Sigmoid colon (tissue), 7 donors: ENCODE measurements at places on chromosomes 6 and 20. TPM values are rescaled to one million over a fixed set of nuclear protein-coding genes. Genes with fewer than 3 reads are reported as not detected.
A peak's percentile ranks its signal among the peaks of the same experiment; 100 is the strongest.

DNA sequence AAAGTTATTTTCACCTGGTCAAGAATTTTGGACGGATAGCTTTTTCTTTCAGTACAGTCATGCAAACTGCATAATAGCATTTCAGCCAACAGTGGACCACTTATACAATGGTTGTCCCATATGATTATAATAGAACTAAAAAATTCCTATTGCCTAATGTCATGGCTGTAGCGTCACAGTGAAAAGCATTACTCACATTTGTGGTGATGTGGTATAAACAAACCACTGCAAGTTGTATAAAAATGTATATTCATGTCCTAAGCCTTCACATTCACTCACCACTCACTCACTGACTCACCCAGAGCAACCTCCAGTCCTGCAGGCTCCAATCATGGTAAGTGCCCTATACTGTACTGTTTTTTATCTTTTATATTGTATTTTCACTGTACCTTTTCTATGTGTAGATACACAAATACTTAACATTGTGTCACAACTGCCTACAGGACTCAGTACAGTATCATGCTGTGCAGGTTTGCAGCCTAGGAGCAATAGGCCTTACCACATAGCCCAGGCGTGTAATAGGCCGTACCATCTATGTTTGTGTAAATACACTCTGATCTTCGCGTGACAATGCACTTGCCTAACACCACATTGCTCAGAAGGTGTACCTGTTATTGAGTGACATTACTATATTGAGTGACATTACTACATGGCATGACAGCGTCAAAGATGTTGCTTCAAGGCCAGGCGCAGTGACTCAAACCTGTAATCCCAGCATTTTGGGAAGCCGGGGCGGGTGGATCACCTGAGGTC, 17.9 kb downstream of the ABHD12 start:
- no peak overlapping the region for H3K4me3 ChIP-seq
- peaks cover 13% of the 10 kb centered on the region for H3K4me1 ChIP-seq
- DNase-seq: no peak
- H3K36me3 ChIP-seq: no peaks in the 10 kb centered on the region
- no peaks in the 10 kb centered on the region for H3K27me3 ChIP-seq

DNA sequence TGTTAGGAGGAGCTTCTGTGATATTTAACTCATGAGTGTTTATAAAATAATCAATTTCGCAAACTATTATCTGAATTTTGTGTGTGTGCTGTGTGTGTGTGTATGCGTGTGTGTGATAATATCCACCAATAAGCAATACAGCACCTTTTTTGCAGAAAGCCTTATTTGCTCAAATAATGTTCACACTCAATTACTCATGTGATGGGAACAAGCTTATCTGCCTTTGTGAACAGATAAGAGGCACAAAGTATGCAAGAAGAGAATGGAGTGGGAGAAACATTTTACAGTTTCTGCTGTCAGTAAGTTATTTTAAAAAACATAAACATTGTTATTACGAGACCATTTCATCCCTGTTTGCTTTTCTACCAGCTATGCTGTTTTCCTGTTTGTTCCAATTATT, 36.7 kb upstream of the PTPRK start:
- no peak overlapping the region for H3K4me3 ChIP-seq
- H3K27ac ChIP-seq: no peak overlapping the region
- DNase-seq: no peak
- H3K27me3 ChIP-seq: no peaks in the 10 kb centered on the region
- H3K4me1 ChIP-seq: no peaks in the 10 kb centered on the region
- no peaks in the 10 kb centered on the region for H3K36me3 ChIP-seq

The NFKBIL1 gene
- 18.0 TPM for polyA plus RNA-seq

- no peaks in the 10 kb centered on the region for H3K27me3 ChIP-seq
- H3K27ac ChIP-seq: no peak overlapping the region
- no peaks in the 10 kb centered on the region for H3K36me3 ChIP-seq
- H3K4me3 ChIP-seq: no peak overlapping the region
These were observed 21.5 kb upstream of the HLA-C start for GRCh38 chr6:31293343-31293742.

The NHLRC1 gene
- polyA plus RNA-seq: 1.2 TPM

The ZNF451 gene
- polyA plus RNA-seq: 12.3 TPM

The DYNLT2 gene
- polyA plus RNA-seq: 1.9 TPM

The SRSF12 gene
- not detected for polyA plus RNA-seq

DNA sequence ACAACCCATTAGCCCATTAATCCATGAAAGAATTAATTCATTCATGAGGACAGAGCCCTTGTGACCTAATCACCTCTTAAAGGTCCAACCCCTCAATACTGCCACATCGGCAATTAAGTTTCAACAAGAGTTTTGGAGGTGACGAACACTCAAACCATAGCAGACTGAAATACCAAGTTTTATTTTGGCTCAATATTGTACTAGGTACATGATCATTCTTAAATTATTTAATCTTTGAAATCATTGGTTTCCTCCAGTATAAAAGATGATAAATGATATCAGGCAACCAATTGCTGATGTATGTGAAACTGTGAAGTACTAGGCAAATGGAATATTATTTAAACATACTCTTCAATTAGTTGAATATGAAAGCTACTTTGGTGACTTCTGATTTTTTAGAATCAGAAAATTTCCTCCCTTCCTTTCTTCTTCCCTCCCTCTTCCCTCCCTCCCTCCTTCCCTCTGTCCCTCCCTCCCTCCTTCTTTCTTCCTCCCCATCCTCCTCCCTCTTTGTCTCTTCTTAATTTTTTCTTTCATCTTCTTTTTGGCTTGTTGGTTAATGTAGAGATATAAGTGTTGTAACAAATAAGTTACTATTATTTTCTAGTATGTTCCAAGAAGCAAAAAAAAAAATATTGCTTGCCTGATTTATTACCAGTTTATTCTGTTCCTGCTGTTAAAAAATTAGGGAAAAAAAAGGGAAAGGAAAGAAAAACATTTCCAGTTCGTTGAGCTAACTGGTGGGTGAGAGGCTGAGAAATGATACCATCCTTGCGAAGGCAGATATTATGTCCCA, 233.9 kb upstream of the ZNF217 start:
- H3K27me3 ChIP-seq: no peaks in the 10 kb centered on the region
- H3K36me3 ChIP-seq: no peaks in the 10 kb centered on the region
- peaks cover 31% of the 10 kb centered on the region for H3K4me1 ChIP-seq
- H3K4me3 ChIP-seq: peak overlapping the region; percentile 36
- peak overlapping the region; percentile 73 for H3K27ac ChIP-seq

- no peaks in the 10 kb centered on the region for H3K27me3 ChIP-seq
- no peak overlapping the region for H3K4me3 ChIP-seq
- no peaks in the 10 kb centered on the region for H3K4me1 ChIP-seq
- DNase-seq: no peak
- H3K36me3 ChIP-seq: no peaks in the 10 kb centered on the region
These were observed 214.3 kb upstream of the MARCKS start for GRCh38 chr6:113642714-113643406.
